ENCODE measurements at places on chromosomes 1 and 21. TPM values are rescaled to one million over a fixed set of nuclear protein-coding genes. Genes with fewer than 3 reads are reported as not detected.

Gene EEIG2
- 2.1 TPM for total RNA-seq

Gene BNIPL
- 0.64 TPM for total RNA-seq

Gene PRAMEF15
- total RNA-seq: not detected

Gene LPAR3
- total RNA-seq: 0.20 TPM

Gene TMEM125
- not detected for total RNA-seq

Gene LMX1A
- total RNA-seq: 0.36 TPM

Gene NCAM2
- total RNA-seq: 1.1 TPM

Gene C1orf105
- total RNA-seq: 13.5 TPM

DNA sequence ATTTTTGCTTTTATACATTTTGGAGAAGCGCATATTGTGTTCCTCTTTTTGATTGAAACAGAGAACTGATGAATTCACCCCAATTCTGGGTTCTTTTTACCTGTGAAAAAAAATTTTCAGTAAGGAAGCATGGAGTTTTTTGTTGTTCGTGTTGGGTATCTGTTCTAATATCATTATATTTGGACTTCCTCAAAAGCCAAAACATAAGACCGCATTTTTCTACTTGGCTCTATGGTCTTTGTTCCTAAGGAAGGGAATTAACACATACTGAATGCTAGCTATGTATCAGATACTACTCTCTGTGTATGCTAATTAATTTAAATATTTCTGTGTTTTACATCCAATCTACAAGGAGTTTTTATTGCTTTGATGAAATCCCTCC, 12.9 kb downstream of the EPB41 start:
- H3K27ac ChIP-seq: peak overlapping the region; percentile 36
- H3K27me3 ChIP-seq: no peaks in the 10 kb centered on the region
- no peak for DNase-seq
- H3K4me3 ChIP-seq: peak overlapping the region; percentile 5
- H3K4me1 ChIP-seq: peaks cover 29% of the 10 kb centered on the region

DNA sequence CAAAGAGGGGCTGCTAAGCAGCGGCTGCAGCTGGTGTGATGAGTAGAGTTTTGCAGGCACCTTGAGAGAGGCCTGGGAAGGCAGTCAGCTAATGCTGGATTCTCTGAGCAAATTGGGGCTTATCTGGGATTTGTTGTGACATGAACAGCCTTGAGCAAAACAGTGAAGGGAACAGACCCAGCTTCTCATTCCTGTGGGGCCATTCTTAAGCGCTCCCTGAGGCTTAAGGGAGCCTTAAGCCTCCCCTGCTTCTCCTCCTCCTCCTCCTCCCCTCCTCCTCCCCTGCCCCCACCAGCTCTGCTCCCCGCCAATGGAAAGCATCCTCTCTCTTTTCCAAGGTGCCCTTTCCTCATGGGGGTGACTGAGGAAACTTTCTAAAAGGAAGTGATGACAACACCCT, 21.3 kb downstream of the HMGCS2 start:
- no peaks in the 10 kb centered on the region for H3K4me1 ChIP-seq
- no peak overlapping the region for H3K27ac ChIP-seq
- no peaks in the 10 kb centered on the region for H3K27me3 ChIP-seq

DNA sequence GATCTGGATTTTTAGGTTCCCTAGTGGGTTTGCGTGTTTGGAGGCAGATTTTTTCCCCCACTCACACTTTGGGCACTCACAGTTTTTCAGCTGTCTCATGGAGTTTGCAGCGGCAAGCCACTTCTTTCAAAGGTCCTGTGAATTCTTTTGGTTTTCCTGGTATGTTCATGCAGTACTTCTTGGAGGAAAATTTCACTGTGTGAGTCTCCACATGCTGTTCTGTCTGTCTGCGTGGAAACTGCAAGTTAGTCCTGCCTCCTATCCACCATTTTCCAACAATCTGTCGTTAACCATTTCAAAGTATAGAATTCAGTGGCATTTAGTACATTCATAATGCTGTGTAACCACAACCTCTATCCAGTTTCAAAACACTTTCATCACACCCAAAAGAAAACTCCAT, 793 bp upstream of the FMO1 start:
- no peaks in the 10 kb centered on the region for H3K4me1 ChIP-seq
- H3K4me3 ChIP-seq: no peak overlapping the region
- H3K36me3 ChIP-seq: no peaks in the 10 kb centered on the region
- H3K27me3 ChIP-seq: no peaks in the 10 kb centered on the region
- DNase-seq: no peak

DNA sequence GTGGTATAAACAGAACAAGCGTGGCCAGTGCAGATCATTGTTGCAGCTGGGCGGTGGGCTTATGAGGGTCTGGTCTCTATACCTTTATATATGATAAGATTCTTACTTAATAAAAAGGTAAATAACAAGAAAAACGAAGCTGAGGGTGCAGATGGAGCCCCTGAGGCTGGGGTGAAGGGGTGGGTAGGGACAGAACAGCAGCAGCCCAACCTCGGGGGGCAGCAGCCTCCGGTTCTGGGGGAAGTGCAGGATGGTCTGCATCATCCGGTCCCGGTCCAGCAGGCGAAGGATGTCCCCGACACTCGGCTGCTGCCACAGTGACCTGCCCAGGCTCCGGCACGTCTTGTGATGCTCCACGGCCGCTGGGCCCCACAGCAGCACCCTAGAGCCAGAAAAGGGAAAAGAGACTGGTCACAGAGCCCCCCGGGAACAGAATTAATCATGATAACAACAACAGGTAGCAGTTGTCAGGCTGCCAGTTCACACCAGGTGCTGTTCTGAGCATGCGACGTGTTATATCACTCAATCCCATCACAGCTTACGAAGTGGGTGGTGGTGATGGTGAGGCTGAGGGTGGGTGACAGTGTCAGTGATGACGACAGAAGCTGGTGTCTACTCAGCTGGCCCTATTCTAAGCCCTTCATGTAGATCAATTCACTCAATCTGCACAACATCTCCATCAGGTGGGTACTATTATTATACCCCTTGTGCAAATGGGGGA, 35.5 kb downstream of the MRAP start:
- peaks cover under 1% of the 10 kb centered on the region for H3K4me1 ChIP-seq
- no peaks in the 10 kb centered on the region for H3K27me3 ChIP-seq
- no peak for DNase-seq
- H3K27ac ChIP-seq: no peak overlapping the region
- no peak overlapping the region for H3K4me3 ChIP-seq
- peaks cover 87% of the 10 kb centered on the region for H3K36me3 ChIP-seq

GRCh38 chr1:67347688-67348472, 40.2 kb downstream of the IL12RB2 start:
- H3K27ac ChIP-seq: no peak overlapping the region
- H3K4me3 ChIP-seq: no peak overlapping the region
- H3K27me3 ChIP-seq: no peaks in the 10 kb centered on the region
- H3K4me1 ChIP-seq: peaks cover 4% of the 10 kb centered on the region
- DNase-seq: no peak
- H3K36me3 ChIP-seq: no peaks in the 10 kb centered on the region
